ENCODE measurements at places on chromosomes 16 and 17. TPM values are rescaled to one million over a fixed set of nuclear protein-coding genes. Genes with fewer than 3 reads are reported as not detected.
A peak's percentile ranks its signal among the peaks of the same experiment; 100 is the strongest.

DNA sequence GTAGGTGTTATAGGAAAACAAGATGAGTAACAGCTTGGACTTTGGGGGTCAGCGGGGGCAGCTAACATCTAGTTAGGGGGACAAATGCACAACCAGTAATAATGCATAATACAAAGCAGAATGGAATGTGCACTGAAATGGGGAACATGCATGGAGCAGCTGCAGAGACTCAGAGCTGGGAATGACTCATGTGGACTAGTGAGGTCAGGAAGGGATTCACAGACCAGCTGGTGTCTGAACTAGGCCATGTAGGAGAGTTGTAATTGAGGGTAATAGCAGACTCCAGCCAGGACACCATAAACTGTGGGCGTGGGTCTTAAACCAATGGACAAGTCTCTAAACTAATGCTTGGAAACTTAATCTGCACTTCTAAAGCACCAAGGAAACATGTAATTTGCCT is 176.8 kb upstream of the ASIC2 start:
- no peak for DNase-seq

GRCh38 chr17:13792314-13792713 is 190.6 kb upstream of the HS3ST3A1 start:
- no peak for DNase-seq

DNA sequence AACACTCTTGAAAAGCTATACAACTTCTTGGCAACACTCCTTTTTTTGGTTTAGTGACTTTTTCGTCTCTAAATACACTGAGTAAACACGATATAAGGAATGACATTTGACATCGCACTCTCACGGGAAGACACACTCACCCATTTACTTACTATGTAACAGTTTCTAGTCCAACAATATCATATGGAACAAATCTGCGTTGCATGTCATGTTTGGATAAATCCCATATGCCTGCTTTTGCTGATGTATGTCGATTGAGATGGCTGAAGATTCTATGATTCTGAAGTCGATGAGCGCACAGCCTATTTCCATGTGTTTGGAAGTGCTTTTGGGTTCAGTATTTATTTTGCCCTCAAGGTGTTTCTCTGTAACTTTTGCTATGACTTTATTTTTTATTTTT is 18.2 kb downstream of the ITGAE start:
- DNase-seq = no peak

DNA sequence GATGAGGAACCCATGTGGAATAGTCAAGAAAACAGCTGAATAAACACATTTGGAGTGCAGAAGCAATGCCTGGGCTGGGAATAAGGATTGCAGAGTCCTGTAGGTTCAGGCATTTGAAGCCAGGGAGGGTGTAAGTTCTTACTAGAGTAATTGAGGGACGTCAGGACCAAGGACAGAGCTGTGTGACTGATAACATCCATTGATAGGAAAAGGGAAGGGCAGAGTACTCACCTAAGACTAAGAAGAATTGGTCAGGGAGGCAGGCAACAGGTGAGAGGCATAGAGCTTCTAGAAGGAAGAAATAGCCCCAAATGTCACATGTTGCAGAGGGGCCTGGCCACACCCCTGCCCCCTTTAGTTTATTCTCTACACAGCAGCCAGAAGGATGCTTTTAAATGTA is 79.8 kb upstream of the TMEM132E start:
- no peak for DNase-seq

DNA sequence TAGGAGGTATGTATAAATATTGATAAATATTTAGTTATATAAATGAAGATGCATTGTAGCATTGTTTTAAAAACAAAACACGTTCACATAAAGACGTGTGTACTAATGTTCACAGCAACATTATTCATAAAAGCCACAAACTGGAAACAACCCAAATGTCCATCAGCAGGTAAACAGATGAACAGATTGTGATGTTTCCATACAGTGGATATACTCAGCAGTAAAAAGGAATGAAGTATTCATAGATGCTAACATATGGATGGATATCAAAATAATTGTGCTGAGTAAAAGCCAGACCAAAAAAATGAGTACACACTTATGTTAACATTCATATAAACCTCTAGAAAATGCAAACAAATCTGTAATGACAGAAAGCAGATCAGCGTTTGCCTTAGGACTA is 6.0 kb downstream of the CENPN start:
- no peak for DNase-seq

- no peak for DNase-seq
These were observed 11.9 kb upstream of the GPRC5C start for GRCh38 chr17:74419928-74420411.

- no peak for DNase-seq
These were observed 135.8 kb downstream of the TRIM37 start for GRCh38 chr17:58970609-58971450.

DNA sequence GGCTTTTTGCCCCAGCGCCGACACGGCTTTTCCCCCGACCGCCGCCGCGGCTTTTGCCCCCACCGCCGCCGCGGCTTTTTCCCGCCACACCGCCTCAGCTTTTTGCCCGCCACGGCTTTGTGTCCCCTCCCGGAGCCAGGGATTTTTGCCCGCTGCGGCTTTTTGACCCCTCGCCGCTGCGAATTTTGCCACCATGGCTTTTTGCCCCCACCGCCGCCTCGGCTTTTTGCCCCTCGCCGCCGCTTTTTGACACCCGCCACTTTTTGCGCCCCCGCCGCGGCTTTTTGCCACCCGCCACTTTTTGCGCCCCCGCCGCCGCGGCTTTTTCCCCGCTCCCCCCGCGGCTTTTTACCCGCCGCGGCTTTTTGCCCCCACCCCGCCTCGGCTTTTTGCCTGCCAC is 1342.5 kb downstream of the TP53TG3F start:
- no peak for DNase-seq

DNA sequence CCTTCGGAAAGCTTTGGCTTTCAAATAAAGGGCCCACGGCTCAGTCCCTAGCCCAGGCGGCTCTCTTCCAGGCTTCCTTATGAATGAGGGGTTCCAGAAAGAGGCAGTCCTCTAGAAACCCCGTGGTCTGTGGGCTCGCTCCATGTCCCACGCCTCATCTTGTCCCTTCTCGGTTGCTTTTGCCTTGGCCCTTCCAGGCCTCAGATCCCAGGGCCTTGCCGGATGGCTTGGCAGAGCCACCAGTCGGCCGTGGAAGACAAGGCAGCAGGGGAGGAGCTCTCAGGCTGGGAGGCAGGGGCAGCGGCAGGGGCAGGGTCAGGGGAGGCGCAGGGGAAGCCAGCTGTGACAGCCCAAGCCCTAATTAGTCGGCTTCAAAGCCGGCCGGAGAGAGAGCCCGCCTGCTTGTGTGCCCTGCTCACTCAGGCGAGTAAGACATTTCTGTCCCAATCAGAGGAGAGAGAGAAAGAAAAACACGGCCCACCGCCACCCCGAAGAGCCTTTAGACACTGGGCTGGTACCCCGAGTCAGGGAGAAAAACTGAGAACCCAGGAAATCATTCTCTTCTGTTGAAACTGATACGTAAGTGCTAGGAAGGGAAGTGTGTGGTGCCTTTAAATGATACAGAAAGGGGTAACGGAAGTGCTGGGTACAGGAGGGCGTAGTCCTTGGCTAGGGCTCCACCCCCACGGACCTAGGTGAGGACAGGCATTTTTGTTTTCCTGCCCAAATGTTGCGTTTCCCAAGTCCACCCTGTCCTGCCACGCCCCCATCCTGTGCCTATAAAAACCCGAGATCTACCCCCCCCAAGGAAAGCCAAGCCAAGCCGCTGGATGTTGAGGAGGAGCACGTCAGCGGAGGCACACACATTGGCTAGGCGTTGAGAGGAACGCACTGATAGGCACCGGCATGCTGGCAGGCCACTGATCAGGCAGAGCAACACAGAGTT is 27.8 kb upstream of the MEIOC start:
- no peak for DNase-seq

DNA sequence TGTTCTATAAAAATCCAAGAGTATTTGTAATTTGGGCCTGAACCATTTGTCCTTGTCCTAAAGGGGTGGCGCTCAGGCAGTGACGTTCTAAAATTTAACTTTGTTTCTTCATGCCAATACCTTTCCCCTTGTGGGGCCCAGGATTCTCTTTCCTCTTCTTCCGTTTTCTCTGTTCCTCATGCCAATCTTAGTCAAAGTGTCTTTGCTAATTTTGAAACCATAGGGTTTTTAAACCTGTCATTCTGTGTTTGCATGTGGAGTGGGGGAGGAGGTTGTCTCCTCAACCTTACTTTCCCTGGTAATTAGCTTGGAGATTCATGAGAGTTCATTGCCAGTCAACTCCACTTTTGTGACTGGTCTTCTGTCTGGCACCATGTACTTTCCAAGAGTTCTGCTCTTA is 337.1 kb downstream of the MAF start:
- DNase-seq = no peak

- no peak for DNase-seq
These were observed 214.9 kb downstream of the CEP112 start for GRCh38 chr17:65977041-65977440.

GRCh38 chr16:4839942-4840341 is 7.1 kb downstream of the GLYR1 start:
- DNase-seq = no peak

- DNase-seq = no peak
These were observed 146.5 kb downstream of the RGS9 start for GRCh38 chr17:65283704-65284103.

- DNase-seq = no peak
These were observed 80.0 kb downstream of the LMF1 start for GRCh38 chr16:890716-891352.

GRCh38 chr17:82407255-82407654 is 10.9 kb upstream of the HEXD start:
- DNase-seq = no peak

- DNase-seq = peak; percentile 62
These were observed 5.4 kb upstream of the NFATC3 start for GRCh38 chr16:68079626-68080344.

GRCh38 chr17:71217769-71218168 is 903.1 kb upstream of the SOX9 start:
- no peak for DNase-seq

- DNase-seq = peak; percentile 41
These were observed at the start of gene HLF for GRCh38 chr17:55264645-55265298. Gene HLF, plus strand, starts transcription at chr17:55264960. Its CDS starts 525 bp downstream, at chr17:55265485.

DNA sequence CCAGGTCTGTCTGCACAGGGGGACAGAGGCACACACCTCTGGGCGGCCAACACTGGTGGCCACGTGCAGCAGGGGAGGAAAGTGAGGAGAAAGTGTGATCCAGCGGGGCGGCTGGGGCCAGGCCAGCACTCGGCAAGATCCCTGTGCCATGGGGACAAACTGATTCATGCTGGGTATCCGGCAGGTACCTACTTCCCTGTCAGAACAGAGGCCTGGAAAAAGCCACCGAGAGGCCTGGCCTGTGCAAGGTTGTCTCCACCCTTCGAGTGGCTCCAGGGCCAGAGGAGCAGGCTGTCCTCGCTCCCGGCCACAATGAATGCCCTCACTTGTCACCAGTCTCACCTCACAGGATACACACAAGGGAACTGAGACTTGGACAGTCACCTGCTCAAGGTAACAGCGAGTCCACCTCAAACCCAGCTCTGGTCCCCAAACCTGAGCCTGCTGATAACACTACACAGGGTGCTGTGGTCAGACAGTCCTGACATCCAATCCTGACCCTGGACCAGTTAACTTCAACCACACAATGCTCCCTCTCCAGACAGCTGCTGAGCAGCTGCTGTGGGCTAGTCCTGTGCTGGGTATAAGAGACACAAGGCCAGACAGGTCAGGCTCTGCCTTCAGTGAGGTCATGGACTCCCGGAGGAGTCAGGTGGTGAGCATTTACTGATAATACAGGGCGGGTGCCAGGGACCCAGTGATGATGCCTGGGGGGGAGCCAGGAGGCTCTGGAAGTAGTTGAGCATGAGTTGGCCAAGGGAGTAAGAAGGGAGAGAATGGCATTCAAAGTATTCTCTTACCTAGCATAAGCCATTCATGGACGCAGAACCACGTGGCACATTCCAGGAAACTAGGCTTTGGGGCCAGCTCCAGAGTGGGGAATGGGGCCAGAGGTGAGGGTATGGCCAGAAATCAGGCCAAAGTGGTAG is 53.0 kb downstream of the VAC14 start:
- DNase-seq = no peak

DNA sequence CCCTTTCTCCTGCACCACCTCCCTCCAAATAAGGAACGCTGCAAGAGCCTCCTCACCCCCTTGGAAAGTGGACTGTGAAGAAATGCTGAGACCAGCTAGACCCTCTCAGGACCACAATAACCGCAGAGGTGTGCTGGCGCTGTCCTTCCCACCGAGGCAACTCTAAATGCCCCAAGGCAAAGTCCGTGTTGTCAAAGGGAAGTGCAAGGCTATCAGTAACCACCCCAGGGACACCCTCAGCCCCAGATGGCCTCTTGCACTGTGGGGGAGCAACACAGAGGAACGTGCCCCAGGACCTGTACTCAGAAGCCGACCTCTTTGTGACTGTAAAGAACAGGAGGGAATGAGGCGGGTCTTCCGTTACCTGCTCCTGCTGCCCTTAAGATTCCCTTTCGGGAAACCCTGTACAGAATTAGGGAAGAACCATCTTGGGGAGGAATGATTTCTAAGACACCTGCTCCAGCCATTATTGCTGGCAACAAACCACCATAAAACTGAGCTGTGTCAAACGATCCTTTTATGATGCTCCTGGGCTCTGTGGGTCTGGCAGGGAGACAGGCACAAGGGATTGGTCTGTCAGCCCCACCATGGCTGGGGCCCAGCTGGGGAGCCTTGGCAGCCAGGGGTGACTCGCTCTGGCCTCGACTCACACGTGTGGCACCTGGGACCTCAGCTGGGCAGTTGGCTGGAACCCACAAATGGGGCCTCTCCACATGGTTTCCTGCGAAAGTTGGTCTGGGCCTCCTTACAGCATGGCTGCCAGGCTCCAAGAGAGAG is 14.6 kb upstream of the MED9 start:
- DNase-seq = no peak

GRCh38 chr16:62036101-62036801 is at the start of gene CDH8:
Gene CDH8, minus strand, starts transcription at chr16:62036438. Its CDS starts 15,035 bp downstream, at chr16:62021403.
- DNase-seq = no peak

KRTAP4-1 gene
- not detected for polyA plus RNA-seq

CDH16 gene
- polyA plus RNA-seq = not detected

ODAD4 gene
- polyA plus RNA-seq = 0.09 TPM

KRTAP2-3 gene
- polyA plus RNA-seq = not detected

EVI2B gene
- 69.5 TPM for polyA plus RNA-seq

MAP3K3 gene
- polyA plus RNA-seq = 23.8 TPM

Measured in naive thymus-derived CD8-positive, alpha-beta T cell (primary cell).